Epithelial cell of esophagus (primary cell): ENCODE measurements at places on chromosomes 11 and 22.

DNA sequence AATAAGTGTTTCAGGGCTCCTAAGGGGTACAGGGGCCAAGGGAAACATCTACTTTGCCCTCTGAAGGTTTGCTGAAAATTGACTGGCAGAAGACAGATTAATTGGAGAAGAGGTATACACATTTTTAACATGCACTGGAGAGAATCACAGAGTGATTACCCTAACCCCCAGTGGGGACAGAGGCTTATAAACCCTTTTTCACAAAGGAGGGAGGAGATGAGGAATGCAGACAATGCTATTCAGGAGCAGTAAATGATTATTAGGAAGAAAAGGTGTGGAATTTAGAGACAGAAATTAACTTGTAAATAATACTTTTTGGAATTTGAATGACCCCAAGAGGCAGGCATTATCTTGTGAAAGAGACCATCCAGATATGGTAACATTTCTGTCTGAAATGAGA lies 582.4 kb upstream of the B3GAT1 start:
- DNase-seq, result no peak

GRCh38 chr11:77884186-77884828 lies 63.4 kb downstream of the AAMDC start:
- DNase-seq, result no peak

- DNase-seq, result peak; percentile 53
Observed at GRCh38 chr22:40183029-40183581, 5.4 kb downstream of the TNRC6B start.

DNA sequence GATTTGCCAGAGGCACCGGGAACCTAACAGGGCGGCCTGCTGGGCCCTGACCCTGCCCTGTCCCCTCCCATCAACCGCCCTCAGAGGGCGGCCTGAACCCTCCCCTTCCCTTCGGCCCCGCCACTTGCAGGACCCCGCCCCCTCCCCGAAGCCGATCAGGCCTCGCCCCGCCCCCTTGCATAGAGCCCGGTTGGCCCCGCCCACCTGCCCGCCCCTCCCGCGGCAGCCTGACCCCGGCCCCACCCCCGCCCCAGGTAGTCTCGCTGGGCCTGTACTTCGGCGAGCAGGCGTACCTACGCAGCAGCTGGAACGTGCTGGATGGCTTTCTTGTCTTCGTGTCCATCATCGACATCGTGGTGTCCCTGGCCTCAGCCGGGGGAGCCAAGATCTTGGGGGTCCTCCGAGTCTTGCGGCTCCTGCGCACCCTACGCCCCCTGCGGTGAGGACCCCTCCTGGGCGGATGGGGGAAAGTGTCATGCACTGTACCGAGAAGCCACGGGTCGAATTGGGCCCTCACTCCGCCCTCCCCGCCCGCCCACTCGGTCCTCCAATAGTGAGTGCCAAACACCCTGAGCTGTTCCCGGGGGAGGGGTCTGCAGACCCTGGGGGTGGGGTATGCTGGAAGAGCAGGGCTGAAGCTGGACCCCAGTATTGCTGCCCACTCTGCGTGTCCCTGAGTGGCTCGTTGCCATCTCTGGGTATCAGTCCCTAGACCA lies 94.1 kb downstream of the CACNA1I start:
- DNase-seq, result no peak

DNA sequence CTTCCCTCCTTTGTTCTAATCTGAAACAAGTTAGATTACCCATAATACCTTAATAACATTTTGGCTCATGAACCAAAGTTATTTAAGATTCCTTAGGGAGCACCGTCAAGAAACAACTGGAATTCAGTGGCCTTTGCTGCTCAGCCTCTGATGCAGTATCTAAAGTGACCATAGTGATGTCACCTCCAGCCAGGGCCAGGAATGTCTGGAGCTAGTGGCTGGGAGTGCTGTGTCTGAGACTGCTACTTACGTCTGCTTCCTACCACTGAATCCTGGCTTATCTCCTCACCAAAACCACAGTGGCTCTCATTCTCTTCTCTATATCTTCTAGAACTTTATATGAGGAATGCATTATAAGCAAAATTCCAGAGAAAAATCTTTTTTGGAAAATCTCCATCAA lies 658.0 kb downstream of the DLG2 start:
- no peak for DNase-seq

DNA sequence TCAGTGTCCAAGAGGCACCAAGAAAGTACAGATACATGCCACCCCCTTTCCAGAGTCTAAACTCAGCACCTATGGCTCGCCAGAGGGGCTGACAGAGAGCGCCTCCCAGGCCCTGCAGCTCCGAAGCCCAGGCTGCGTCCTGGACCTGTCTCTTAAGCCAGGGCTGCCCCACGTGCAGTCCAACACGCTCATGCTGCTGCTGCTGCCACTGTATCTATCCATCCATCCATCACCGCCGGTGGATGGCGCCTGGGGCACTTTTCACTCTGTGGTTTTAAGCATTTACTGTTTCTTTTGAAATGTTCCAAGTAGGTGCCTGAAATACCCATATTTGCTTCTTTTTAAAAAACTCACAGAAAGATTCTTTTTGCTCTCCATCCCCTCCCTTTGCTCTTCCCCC lies 41.8 kb downstream of the MACROD1 start:
- peak; percentile 48 for DNase-seq

GRCh38 chr11:66339686-66340483 lies 3.7 kb upstream of the RIN1 start:
- no peak for DNase-seq

DNA sequence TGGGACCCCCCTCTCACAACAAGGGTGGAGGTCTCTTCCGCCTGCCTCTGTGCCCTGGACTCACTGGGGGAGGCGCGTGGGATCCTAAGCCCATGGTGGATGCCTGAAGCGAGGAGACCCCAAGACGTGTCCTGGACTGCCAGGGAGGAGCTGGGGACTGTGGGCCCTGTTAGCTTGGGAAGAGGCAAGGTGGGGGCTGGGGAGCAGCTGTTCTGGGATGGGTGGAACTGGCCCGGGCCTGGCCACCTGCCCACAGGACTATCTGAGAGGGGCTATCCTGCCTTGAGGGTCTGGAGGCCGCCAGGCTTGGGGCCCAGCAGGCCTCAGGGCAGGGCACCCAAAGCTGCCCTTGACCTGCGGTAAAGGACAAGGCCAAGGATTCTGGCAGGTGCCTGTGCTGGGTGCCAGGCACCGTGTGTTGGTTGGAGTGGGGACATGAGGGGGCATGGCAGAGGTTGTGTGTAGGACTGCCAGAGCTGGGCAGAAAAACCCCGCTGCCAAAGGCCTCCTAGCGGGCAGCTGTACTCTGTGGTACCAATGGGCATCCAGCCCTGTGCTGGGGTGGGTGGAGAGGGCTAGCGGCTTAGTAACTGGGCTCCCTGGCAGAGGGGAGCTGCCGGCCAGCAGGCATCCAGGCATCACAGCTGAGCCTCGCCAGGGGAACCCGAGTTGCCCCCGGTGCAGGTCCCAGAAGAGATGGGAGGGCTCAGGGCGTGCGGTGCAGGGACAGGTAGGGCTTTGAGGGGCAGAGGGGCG lies 670 bp downstream of the LSP1 start:
- DNase-seq, result no peak

DNA sequence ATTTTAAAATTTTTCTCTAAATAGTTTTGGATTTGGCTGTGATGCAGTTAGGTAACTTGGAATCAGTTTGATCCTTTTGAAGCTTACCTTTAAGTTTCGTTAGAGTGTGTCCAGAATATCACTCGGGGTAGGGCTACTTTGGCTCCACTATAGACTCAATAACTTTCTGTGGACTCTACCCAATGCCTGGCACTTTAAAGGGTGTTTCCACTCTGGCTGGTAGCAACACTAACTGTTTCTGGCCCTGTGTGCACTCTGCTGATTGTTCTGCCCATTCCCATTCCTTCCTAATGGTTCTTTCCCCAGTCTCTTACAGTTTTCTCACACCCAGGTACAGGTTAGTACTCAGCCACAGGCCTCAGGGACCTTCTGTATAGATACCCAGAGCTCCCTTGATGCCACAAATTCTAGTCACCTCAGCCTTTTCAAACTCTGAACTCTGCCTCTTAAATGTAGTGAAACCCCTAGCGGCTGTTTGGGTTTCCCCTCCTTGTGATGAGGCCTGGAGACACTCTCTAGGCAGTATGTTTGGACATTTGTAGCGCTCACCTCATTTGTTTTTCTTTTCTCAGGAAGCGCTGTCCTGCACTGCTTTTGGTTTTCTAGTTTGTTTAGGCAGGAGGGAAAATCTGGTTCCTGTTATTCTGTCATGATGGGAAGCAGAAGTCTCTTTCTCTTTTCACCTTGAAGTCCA lies 16.8 kb downstream of the CUL5 start:
- no peak for DNase-seq

GRCh38 chr11:872799-873198 lies 30.1 kb downstream of the TSPAN4 start:
- no peak for DNase-seq
